Effector memory CD4-positive, alpha-beta T cell (primary cell): ENCODE measurements at places on chromosomes 11 and 22.

- DNase-seq: no peak
Measured at GRCh38 chr22:46233231-46233630, 16.9 kb downstream of the CDPF1 start.

GRCh38 chr11:68948496-68948895, 32.3 kb downstream of the MRGPRD start:
- DNase-seq: no peak

- DNase-seq: no peak
Measured at GRCh38 chr22:38296372-38296771, 20.9 kb downstream of the CSNK1E start.

DNA sequence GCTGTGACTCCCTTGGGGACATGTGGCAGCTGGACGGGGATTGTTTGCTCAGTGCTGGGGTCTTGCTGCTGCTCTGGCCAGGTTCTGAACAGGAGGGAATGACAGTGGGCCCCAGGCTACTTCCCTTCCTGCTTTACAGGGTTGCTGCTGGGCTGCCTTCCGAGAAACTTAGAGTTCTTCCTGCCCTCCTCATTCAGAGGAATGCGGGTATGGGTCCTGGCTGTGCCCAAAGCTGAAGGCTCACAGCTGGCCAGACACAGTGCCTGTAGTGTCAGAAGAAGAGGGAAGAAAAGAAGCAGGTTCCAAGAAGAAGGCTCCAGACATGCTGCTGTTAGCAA, 108.3 kb upstream of the PARVA start:
- no peak for DNase-seq

DNA sequence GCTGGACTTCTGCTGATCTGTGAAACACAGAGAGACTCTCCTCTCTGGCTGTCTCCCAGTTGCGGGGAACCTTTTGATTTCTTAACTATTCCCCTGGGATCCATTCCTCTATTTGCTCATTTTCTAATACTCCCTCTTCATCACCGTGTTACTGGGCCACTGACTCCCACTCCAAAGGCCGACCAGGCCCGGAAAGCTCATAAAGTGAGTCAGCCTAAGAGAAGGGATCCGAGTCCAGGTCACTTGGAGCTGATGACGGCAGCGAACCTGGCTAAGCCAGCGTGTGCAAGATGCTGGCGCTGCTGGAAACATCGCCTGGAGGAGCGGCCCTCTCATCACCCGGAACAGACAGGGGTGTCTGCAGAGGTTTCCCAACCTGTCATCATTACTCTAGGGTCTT, 112.8 kb downstream of the FBXO7 start:
- DNase-seq: no peak

GRCh38 chr11:64000026-64000739, 13.9 kb downstream of the OTUB1 start:
- peak; percentile 57 for DNase-seq

GRCh38 chr11:7613394-7613720, 59.9 kb downstream of the CYB5R2 start:
- DNase-seq: no peak

DNA sequence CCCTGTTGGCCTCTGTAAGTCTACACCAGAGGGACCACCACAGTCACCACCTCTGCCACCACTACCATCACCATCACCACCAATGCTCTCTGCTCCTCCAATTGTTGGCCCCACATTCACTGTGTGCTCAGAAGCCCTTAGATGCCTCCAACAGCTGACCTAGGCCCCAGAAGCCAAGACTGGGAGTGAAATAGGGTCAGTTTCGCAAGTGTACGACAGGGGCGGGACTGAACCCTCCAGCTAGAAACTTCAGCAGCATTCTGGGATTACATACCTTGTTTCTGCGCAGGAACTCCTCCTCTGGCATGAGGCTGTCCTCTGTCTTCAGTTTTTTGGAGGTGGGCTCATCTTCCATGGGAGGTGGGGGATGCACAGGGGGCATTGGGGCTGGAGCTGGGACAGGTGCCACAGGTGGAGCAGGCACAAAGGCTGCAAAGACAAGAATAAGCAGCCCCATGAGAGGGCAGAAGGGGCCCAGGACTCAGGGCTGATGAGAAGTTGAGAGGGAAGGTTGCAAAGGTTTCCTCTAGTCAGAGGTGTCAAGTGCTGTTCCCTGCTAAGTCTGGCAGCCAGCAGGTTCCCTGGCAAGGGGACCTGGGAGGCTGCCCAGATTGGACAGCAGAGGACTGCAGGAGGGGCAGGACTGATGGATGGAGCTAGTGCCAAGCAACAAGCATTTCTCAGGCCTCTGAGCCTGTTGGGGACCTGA, 10.2 kb upstream of the TBC1D10A start:
- DNase-seq: no peak

DNA sequence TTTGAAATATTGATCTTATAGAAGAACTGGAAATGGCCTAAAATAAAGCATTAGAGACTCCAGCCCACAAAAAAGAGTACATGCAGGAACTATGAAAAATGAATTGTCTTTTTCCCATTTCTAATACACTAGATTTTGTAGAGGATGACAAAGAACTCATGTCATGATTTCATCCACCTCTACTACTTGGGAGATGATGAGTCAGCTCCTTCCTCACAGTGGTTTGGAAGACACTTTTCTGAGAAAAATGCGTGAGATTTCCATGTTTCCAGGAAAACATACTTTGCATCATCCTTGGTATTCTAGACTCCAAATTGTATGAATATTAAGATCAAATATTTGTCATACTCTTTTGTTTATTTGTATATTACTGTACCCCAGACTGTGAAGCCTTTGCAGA, 500.5 kb downstream of the FAM181B start:
- no peak for DNase-seq

DNA sequence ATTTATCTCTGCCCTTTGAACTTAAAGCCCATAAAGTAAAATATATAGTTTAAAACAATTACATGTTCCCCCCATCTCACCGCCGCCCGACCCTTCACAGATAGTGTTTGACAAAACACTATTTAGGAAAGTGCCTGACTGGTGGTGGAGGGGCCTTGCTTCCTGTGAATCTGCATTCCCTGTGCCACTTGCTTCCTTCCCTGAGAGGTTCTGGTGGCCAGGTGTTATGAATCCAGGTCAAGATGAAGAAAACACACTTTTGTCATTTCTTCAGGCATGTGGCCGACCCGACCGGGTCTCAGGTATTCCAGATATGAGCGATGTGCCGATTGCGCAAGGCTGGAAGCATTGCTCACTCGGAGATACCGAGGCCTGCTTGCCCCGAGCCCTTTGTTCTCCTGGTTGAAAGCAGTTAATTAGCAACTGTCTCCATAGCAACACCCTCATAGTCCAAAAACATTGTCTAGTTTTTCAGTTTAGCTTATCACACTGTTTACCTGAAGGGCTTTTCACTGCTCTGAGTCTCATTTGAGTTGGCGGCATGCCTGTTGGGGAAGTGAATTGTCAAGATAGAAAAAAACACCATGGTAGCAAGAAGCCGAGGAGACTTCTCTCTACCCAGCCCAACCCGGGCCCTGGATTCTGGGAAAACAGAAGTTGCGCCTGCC, 128.3 kb downstream of the TEAD1 start:
- no peak for DNase-seq

GRCh38 chr11:48081151-48082010, 101.0 kb downstream of the PTPRJ start:
- DNase-seq: no peak

GRCh38 chr11:97263183-97263858, 873.5 kb downstream of the JRKL start:
- DNase-seq: no peak

- peak; percentile 16 for DNase-seq
Measured at GRCh38 chr11:128157423-128158298, 429.7 kb downstream of the ETS1 start.

DNA sequence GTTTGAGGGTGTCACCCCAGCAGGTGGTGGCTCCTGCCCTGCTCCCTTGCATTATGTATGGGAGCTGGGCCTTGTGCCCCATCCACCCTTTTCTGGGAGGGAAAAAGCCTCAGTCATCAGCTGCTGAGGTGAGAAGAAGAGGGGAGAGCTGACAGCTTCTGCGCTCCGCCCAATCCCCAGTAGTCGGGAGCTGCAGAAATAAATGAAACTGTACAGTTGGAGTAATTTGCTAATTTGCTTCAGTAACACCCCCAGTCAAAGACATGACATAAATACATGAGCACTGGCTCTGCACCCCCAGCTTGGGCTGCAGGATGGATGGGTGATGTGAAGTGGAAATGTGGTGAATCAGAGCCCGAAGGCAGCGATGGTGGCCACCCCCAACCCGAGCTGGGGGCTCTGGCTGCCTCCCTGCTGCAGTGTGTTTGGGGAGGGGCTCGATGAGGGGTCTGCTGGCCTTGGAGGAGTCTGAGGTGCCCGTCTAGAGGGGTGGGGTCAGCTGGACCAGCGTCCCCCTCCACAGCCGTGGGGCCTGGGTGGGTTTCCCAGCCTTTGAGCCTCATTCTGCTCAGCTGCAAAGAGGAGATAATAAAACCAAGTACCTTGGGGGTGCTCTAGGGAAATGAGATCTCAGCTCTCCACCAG, 59.2 kb downstream of the MPPED1 start:
- DNase-seq: no peak

DNA sequence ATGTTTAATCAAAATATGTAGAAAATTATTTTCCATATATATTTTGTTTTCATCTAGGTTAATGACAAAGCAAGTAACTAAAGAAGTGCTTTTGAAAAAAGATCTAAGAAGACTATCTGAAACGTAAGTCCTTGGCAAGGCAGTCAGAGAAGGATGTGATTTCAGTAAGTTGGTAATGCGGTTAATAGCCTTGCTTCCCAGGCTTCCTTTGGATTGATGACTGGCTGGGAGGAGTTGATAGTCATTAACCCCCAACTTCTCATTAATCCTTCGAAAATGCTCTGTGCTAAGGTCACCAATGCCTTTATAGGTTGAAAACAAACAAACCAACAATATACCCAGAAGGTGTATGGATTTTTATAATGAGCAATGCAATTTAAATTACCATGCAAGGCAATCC, 1326.5 kb downstream of the LRRC4C start:
- DNase-seq: no peak

GRCh38 chr11:62545437-62546243, 966 bp downstream of the AHNAK start:
- peak; percentile 64 for DNase-seq
